ENCODE measurements at places on chromosomes 12 and 14.

- no peak for DNase-seq
Observed at GRCh38 chr12:76236640-76237039, 111.6 kb downstream of the BBS10 start.

DNA sequence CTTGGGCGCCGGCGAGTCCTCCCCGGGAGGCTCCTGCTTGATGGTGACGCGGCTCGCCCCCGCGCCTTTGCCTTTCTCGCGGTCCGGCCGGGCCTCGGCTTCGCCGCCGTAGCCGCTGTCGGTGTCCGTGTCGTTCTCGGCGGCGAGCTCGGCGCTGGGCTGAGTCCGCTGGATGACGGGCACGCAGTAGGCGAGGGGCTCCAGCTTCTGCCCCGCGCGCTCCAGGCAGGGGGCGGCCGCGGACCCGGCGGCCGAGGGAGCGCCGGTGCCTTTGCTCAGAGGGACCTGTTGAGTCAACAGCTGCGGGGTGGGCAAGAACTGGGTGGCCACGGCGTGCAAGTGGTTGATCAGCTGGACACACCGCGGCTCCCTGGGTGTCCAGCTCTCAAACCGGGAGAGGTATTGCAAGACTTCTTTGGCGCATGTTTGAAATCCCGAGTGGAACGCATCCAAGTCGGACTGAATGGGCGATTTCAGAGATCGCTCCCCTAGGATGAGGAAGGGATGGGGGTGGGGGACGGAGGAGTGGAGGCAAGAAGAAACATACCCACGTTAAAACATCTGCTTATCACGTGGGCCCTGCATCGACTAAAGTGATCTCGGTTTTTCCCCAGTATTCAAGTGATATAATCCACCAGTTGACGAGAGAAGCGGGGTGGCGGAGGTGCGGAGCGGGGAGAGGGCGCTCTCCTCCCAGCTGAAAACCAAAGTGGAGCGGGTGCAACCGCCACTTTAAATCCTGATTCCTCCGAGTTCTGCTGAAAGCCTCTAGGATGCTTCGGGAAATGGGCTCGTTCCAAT is 2.0 kb downstream of the BHLHE41 start:
- DNase-seq, result no peak

- DNase-seq, result no peak
Observed at GRCh38 chr14:90627478-90627877, 188.8 kb downstream of the TTC7B start.

DNA sequence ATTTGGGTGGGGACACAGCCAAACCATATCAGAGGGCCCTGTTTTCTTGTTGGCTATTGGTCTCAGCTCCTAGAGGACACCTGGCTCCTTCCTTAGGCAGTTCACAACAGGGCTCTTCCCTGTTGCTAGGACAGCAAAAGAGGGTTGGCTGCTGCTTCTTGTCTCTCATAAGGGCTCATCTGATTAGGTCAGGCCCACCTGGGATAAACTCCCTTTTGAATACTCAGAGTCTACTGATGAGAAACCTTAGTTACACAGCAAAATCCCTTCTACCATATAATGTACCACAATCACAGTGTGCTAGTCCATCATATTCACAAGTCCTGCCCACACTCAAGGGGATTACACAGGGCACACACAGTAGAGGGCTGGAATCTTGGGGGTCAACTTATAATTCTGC is 49.7 kb downstream of the PPM1H start:
- no peak for DNase-seq

DNA sequence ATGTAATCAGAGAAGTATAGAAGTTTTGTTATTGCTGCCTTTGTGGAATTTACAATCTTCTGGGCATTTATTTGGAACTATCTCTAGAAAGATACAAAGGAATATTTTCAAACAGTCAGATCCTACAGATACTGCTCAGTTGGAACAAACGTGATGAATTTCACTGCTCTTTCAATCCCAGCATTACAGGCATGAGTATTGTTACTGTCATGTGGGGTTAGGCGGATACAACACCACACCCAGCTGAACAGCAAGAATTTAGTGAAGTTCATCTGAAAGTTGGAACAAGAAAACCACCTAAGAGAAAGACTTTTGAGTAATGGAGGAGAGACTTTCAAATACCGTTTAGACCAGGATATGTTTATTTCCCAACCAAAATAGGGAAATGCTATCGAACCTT is 123.3 kb upstream of the PLXNC1 start:
- DNase-seq, result no peak

- no peak for DNase-seq
Observed at GRCh38 chr12:1284611-1285010, 293.6 kb downstream of the ERC1 start.

- DNase-seq, result no peak
Observed at GRCh38 chr12:130953771-130954543, at the start of gene ADGRD1. Gene ADGRD1, plus strand, starts transcription at chr12:130953907. Its CDS starts 559 bp downstream, at chr12:130954466.

All from CD8-positive, alpha-beta memory T cell (primary cell).